Type B pancreatic cell (in vitro differentiated cells): ENCODE measurements at places on chromosomes 5 and 9.

DNA sequence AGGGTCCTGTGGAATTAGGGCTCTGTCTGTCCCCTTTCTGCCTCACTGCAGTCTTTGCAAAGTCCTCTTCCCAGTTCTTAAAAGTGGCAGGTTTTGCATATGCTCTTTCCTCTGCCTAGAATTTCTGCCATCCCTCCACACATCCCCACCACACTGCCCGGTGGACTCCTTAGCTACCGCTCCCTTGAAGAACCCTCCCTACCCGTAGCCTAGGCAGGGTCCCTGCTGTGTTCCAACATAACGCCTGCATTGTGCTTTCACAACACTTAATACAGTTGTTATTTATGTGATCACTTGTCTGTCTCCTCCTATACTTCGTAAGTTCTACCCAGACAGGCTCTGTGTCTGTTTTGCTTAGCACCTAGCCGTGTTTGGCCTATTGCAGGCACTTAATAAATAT is 142.5 kb upstream of the DMRT1 start:
- no peak for DNase-seq

- no peak for DNase-seq
Measured at GRCh38 chr5:6553972-6554371, 78.9 kb downstream of the NSUN2 start.

- no peak for DNase-seq
Measured at GRCh38 chr9:99172124-99173091, 49.3 kb downstream of the ALG2 start.

DNA sequence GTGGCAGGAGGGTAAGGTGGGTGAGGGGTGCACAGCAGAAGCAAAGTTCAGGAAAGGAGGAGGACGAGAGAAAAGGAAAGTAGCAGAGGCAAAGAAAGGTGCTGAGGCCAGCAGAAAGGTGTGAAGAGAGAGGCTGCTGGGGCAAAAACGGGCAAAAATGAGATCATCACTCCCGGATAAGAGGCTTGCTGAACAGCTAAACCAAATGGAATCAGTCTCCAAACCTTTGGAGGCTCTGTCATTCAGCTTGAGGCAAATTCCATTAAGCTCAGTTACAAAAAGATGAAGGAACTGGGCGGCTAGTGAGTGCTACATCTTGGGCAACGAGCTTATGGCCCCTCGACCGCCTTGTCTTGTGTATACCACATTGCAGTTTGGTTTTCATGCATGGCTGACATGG is 136.4 kb downstream of the FSTL4 start:
- DNase-seq, result no peak

DNA sequence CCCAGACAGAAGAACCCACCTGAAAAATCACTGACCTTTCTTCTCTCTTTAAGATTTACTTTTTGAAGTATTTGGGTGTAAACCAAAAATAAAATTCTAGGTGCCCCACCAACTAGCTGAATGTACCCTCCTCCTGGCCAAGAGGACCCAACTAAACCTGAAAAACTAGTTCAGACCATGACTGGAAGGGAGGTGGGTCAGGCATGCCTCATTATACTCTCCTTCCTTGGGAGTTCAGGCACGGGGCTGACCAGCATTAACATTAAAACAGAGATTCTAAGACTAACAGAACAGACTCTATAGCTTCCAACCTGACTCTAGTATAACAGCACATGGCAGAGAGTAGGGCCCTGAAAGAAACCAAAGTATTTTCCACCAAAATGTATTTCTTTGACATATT is 61.4 kb downstream of the CERT1 start:
- DNase-seq, result no peak
